ENCODE measurements at places on chromosomes 2 and 18.

DNA sequence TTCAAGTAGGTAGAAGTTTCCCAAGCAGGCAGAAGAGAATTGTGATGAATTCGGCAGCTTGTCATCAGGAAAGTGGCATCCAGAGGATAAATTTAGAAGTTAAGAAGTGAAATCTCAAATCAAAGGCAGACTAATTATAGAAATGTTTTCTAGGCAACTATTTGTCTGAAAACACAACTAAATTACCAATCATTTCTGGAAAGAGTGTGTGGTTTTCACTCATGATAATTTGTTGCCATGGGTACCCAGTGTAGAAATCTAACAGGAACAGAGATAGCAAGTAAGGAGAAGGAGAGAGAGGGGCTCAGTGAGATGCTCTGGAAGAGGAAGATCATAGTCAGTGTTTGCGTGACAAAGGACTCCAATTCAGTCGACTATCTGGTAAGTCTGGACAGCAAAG lies 208.1 kb downstream of the NCKAP5 start:
- DNase-seq: no peak

- DNase-seq: no peak
Measured at GRCh38 chr2:73253901-73254300, 19.8 kb downstream of the CCT7 start.

- DNase-seq: peak; percentile 44
Measured at GRCh38 chr18:3481696-3482210, 31.8 kb downstream of the TGIF1 start.

GRCh38 chr2:32718752-32719151 lies 90.9 kb downstream of the TTC27 start:
- no peak for DNase-seq

DNA sequence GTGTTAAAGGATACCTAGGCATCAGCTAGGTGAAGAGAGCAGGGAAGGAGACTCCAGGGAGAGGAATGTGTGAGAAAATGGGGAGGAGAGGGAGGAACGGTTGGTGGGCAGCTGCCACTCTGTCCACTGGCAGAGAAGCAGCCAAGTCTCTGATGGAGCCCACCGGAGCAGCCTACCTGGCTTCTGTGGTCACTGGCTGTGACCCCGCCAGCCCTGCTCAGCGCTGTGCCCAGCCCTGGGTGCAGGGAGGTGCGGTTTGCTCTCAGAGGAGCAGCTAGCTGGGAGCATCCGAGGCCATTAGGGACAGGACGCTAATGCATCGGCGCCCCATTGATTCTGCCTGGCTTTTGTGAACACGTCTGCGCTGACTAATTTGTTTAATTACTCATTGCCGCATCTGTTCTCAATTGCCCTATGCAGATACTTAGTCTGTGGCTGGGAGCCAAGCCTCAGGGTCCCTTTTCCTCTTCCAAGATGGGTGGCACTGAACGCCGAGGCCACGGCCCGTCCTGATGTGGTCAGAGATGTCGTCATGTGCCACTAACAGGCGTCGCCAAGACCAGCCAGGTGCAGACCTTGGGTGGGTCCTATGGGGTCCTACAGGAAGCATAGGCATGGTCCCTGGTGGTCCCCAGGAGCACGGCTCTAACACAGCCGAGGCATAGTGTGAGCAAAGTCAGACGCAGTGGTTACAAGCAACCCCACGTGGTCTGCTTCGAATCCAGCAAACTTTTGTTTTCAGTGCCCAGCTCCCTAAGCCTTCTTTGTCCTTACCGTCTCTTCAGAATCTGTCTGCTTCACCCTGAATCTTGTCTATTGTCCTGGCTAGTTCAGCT lies 82.0 kb downstream of the RRM2 start:
- no peak for DNase-seq

GRCh38 chr2:207269038-207269437 lies 103.3 kb upstream of the KLF7 start:
- DNase-seq: no peak

DNA sequence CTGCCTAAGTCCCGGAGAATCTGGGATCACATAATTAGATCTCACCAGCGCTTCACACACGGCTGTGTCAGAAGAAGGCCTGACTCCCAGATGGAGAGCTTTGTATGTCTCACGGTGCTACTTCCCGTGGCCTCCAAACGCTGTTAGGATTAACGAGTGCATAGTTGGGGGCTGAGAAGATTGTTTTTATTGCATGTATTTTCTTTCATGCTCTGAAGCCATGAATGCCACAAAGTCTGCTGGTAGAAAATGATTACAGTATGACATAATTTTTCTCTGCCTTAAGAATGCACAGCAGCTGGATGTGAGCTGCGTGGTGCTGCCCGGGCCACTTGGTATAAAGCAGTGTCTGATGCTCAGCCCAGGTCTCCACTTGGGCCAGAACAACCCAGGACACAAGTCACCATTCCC lies 166.5 kb downstream of the SEPTIN10 start:
- DNase-seq: no peak

- no peak for DNase-seq
Measured at GRCh38 chr18:25125680-25126079, 226.3 kb downstream of the ZNF521 start.

- DNase-seq: no peak
Measured at GRCh38 chr2:68420254-68420910, 46.7 kb downstream of the FBXO48 start.

GRCh38 chr2:238636269-238637073 lies 209.7 kb downstream of the ASB1 start:
- no peak for DNase-seq

GRCh38 chr2:82344670-82345069 lies 2040.1 kb upstream of the LRRTM1 start:
- DNase-seq: no peak

DNA sequence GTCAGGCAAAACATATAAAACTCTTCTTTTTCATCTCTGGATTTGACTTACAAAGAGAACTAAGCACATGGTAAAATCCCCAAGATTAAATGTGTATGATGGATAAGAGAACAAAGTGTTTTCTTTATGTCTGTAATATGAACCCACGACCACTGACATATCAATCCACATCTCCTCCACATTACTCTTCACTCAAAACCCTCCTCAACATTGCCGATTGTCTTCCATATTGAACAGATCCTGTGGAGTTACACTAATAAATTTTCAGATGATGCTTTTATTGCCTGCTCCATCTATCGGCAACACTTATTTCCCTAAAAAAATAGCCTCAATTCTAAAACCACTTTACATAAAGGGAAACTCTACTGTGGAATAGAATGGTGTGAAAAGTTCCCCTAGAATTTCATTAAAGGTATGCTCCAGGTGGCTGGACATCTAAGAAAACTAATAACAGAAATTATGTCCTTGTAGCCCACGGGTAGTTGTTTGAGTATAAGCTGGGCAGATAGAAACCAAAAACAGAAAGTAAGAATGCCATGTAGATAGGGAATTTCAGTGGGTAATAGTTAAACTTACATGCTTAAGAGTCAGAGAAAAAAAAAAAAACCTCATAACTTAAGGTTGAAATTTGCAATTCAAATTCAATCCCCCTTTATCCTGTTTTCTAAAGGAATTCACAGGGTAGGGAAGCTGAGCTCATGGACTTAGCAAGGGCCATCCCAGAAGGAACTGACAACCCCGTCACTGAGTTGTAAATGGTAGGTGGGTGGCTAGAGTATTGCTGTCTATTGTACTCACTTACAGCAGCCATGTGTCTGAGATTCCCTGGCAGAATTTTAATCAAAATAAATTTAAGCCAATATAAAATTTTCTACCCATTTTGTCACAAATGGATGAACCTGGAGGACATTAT lies 305.4 kb upstream of the LYPD1 start:
- DNase-seq: no peak

- DNase-seq: no peak
Measured at GRCh38 chr18:44635546-44635945, 45.1 kb upstream of the SETBP1 start.

- no peak for DNase-seq
Measured at GRCh38 chr18:75441896-75442295, 14.4 kb upstream of the SMIM21 start.

- DNase-seq: no peak
Measured at GRCh38 chr2:62264186-62264585, 68.3 kb downstream of the B3GNT2 start.

DNA sequence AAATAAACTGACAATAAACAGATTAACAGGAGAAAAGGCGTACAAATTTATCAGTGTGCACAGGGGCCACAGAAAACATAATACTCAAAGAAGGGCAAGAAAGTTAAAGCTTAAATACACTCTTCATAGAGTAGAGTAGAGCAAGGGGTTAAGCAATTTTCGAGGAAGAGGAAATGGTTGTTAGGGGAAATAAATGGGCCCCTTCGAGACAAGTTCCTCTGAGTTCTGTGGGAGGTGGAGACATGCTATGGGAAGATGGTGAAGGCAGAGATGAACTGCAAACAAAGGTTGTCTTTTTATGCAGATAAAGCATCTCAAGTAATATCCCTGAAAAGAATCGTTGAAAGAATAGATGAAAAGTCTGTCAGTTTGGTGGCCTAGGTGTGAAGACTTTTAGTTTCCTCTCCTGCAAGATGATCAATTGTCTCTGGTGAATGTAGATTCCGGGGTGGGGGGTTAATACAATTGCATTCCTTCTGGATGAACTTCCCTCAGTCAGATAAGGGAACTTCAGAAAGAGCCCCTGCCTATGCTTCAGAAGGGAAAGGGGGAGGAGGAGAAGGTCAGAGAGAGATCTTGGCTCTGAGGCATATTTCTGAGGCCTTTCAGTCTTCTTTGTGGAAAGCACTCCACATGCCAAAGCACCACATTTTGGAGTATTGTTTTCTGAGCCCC lies 127.0 kb downstream of the METTL4 start:
- DNase-seq: no peak

- DNase-seq: no peak
Measured at GRCh38 chr2:56522605-56523089, 338.9 kb downstream of the CCDC85A start.

- no peak for DNase-seq
Measured at GRCh38 chr18:33239298-33239697, 201.2 kb downstream of the CCDC178 start.

- DNase-seq: no peak
Measured at GRCh38 chr2:230949966-230950873, 25.2 kb upstream of the GPR55 start.

DNA sequence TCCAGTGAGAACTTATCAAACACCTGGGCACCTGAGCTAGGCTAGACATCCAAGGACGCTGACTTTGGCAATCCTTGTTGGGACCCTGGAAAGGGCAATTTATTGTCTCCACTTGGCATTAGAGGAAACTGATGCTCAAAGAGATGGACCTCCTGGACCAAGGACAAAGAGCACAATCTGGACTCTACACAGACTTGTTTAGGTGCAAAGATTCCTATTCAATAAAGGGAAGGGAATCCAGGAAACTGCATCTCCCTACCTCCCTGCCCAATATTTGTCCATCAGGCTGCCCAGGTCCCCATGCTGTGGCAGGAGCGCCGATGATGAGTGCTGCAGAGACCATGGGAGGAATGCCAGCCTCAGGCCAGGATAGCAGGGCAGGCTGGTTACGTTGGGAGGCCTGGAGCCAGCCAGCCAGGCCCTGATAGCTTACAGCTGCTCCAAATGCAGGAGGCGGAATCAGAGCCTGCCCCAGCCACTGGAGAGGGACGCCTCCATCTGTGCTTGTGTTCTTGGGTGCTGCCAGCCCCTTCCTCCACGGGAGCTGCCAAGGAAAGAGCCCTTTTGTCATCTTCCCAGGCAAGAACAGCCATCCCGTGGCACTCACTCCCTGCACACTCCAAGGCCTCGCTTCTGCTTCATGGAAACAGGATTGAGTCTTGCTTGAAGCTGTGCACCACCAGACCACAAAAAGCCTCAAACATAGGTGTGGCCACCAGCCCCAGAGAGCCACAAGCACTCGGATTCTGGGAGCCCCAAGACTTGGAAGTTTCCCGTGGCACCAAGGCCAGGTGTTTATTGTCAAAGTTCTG lies 60.0 kb downstream of the HS1BP3 start:
- no peak for DNase-seq

DNA sequence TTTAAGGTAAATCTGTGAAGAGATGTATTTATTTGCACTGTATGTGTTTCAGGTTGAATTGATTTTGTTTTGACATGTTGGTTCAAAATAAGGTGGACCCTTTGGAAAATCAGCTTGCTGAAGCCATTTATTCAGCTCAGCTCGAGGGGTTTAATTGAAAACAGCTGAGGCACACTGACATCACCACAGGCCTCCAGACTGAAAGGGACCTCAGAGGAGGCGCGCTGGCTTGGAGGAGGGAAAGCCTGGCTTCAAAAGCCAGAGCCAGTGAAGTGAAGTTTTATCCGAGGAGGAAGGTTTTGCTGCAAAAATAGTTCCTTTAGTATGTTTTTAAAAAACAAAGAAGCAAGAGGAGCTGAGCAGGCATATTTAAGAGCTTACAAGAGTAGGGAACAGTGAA lies 26.9 kb upstream of the DNMT3A start:
- DNase-seq: no peak

GRCh38 chr2:232354069-232354468 lies 24.5 kb upstream of the ALPP start:
- DNase-seq: no peak

DNA sequence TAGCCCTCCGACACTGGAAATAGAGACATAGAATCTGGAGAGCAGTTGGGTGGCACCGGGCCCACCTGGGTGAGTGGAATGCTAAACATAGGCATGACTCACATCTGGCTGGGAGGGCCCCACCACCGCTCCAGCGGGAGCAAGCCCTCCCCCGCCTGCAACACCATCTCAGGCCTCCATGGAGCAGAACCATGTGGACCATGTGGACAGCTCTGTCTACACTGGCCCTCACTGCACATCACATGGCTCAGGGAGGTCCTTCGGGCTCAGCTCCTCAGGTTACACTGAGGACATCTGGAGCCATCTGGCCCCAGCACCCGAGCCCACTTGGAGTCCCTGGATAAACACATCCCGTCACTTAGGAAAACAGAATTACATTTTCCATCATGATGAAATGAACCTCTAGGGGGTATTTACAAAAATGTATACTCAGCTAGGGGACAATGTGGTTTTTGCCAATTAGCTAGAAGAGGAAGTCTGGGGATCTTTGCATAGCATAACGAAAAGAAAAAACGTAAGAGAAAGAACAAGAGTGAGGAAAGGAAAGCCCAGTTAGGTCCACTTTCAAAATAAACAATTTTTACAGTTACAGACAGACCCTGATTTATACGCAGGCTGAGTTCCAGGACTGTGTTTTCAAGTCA lies 30.7 kb upstream of the MLPH start:
- DNase-seq: no peak

DNA sequence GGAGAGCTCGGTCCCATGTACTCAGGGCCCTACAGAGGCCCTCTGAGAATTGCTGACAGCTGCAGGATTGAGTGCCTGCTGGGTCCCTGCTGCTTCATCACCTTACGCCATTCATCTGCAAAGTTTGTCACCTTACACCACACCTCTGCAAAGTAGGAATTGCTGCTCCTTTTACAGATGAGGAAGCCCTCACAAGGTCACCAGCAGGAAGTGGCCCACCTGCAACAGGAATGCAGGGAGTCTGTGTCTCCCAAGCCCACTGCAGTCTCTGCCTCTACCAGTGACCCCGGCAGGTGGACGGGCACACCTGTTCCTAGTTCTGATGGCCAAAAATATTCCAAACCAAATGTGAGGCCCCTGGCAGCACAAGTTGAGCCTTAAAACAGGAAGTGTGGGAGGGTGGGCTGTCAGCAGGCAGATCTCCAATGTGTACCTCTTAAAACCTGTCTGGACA lies 441.4 kb downstream of the NBAS start:
- no peak for DNase-seq

- DNase-seq: no peak
Measured at GRCh38 chr18:706405-706804, 6.0 kb downstream of the ENOSF1 start.

- no peak for DNase-seq
Measured at GRCh38 chr18:57561261-57561660, 25.2 kb downstream of the FECH start.
